Melanocyte of skin (primary cell): ENCODE measurements at places on chromosomes 6 and 20. TPM values are rescaled to one million over a fixed set of nuclear protein-coding genes. Genes with fewer than 3 reads are reported as not detected.

The TGM3 gene
- total RNA-seq = not detected in 2 replicates

The MED23 gene
- 38.9 TPM in 2 replicates for total RNA-seq

The SIRPA gene
- 46.8 and 47.6 TPM in 2 replicates for total RNA-seq

The CLPSL2 gene
- not detected in 2 replicates for total RNA-seq

The WFDC5 gene
- not detected in 2 replicates for total RNA-seq

The ACTL10 gene
- 2.4 and 3.6 TPM in 2 replicates for total RNA-seq

The STMN3 gene
- total RNA-seq = 15.1 and 19.0 TPM in 2 replicates

The BCAS1 gene
- under 0.01 TPM in 1 of 2 replicates, not detected in the other for total RNA-seq

The CDK5RAP1 gene
- 30.8 and 34.3 TPM in 2 replicates for total RNA-seq

The TMEM200A gene
- total RNA-seq = under 0.01 TPM in 1 of 2 replicates, not detected in the other

The NINL gene
- 8.9 and 10.2 TPM in 2 replicates for total RNA-seq

The RBM24 gene
- not detected in 2 replicates for total RNA-seq

The FAM50B gene
- total RNA-seq = 4.1 and 6.2 TPM in 2 replicates

The CPNE5 gene
- total RNA-seq = under 0.01 and 0.31 TPM in 2 replicates

The PRSS35 gene
- under 0.01 TPM in 1 of 2 replicates, not detected in the other for total RNA-seq

The SMPDL3A gene
- 40.0 and 56.1 TPM in 2 replicates for total RNA-seq

The COL20A1 gene
- total RNA-seq = 0.15 TPM in 1 of 2 replicates, not detected in the other

The BYSL gene
- total RNA-seq = 18.2 and 23.6 TPM in 2 replicates

The SLC44A4 gene
- total RNA-seq = not detected in 2 replicates

The HSD17B8 gene
- 6.5 and 15.3 TPM in 2 replicates for total RNA-seq

The BEND6 gene
- total RNA-seq = 0.67 and 2.3 TPM in 2 replicates

The PTCHD4 gene
- total RNA-seq = 1.7 and 5.8 TPM in 2 replicates

The CCDC28A gene
- 10.5 and 11.0 TPM in 2 replicates for total RNA-seq

The FRMD1 gene
- not detected in 2 replicates for total RNA-seq

The ARMC2 gene
- total RNA-seq = 1.7 and 2.5 TPM in 2 replicates

The C6orf132 gene
- 0.34 TPM in 1 of 2 replicates, not detected in the other for total RNA-seq

The ZC2HC1B gene
- not detected in 2 replicates for total RNA-seq

The PPP1R3G gene
- total RNA-seq = not detected in 2 replicates

The SCAF8 gene
- total RNA-seq = 22.0 and 29.3 TPM in 2 replicates

The ASIP gene
- not detected in 2 replicates for total RNA-seq

The C6orf15 gene
- not detected in 2 replicates for total RNA-seq

The PI3 gene
- 0.69 TPM in 1 of 2 replicates, not detected in the other for total RNA-seq

The FAM217A gene
- not detected in 2 replicates for total RNA-seq

The SEL1L2 gene
- not detected in 2 replicates for total RNA-seq

The BAG2 gene
- 2.8 and 3.7 TPM in 2 replicates for total RNA-seq

The PXDC1 gene
- total RNA-seq = 24.8 and 39.6 TPM in 2 replicates

The OR2H1 gene
- not detected in 2 replicates for total RNA-seq

The TRIM40 gene
- not detected in 2 replicates for total RNA-seq

The SNAI1 gene
- total RNA-seq = not detected in 2 replicates

The ID4 gene
- total RNA-seq = 3.1 and 16.4 TPM in 2 replicates

The CRISP2 gene
- total RNA-seq = not detected in 2 replicates

The FKBP1C gene
- 0.93 and 1.00 TPM in 2 replicates for total RNA-seq

The WFDC12 gene
- not detected in 2 replicates for total RNA-seq

The DSP gene
- total RNA-seq = 0.62 and 1.7 TPM in 2 replicates

The MYB gene
- total RNA-seq = 0.33 and 0.93 TPM in 2 replicates

The NMBR gene
- not detected in 2 replicates for total RNA-seq

The UBE3D gene
- total RNA-seq = 4.5 and 9.1 TPM in 2 replicates

The ADGRB3 gene
- total RNA-seq = 0.34 and 1.5 TPM in 2 replicates

The ENPP4 gene
- total RNA-seq = under 0.01 TPM in 2 replicates

The SLC22A1 gene
- 0.33 and 0.93 TPM in 2 replicates for total RNA-seq

The VGLL2 gene
- not detected in 2 replicates for total RNA-seq

The LAMA2 gene
- total RNA-seq = 1.00 and 1.2 TPM in 2 replicates

The TP53INP2 gene
- total RNA-seq = 6.2 and 8.9 TPM in 2 replicates

The SYS1 gene
- 21.3 and 26.7 TPM in 2 replicates for total RNA-seq

The NRN1 gene
- 1.8 TPM in 1 of 2 replicates, not detected in the other for total RNA-seq

The PRPH2 gene
- under 0.01 and 0.15 TPM in 2 replicates for total RNA-seq
